ENCODE measurements at places on chromosomes 2 and 18.

DNA sequence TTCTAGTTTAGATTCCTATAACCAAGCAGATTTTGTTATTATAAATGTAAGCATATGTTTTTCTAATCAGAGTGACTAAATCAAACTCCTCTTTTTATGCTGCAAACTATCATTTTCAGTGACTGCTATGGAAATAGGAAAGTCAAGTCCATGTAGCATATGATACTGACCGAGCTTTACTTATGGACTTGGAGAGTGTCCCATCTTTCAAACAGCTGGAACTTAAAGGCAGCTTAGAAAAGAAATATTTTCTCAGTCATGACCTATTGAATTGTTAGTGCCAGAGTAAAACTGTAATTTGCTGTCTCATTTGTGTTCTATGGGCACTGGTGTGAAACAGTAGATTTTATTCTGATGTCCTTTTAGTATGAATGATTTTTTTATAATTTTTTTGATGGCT is 76.7 kb downstream of the PHLPP1 start:
- DNase-seq: no peak

GRCh38 chr2:25700221-25700660 is 26.9 kb upstream of the DTNB start:
- DNase-seq: peak; percentile 48

GRCh38 chr2:47190188-47190881 is 35.2 kb upstream of the STPG4 start:
- no peak for DNase-seq

GRCh38 chr2:100413571-100413970 is 3.9 kb downstream of the CHST10 start:
- no peak for DNase-seq

Measured in neural progenitor cell (in vitro differentiated cells).